Stimulated activated CD4-positive, alpha-beta T cell treated with anti-CD3 and anti-CD28 coated beads, Interleukin-15, amount 100 ng/mL, for 48 hours (primary cell): ENCODE measurements at places on chromosomes 16 and 17.

DNA sequence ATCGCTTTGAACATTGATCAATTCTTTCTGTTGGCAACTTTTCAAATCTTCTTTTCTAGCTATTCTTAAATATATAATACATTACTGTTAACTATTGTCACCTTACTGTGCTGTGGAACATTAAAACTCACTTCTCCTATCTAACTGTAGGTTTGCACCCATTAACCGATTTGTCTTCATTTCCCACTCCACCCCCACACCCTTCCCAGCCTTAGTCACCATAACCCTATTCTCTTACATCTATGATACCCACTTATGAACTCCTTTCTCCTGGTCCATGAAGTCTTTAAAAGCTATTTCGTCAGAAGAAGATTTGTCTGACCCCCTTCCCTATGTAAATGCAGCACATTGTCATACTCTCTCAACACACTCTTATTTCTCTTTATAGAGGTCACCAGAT, 993.4 kb upstream of the EEF2KMT start:
- no peak for DNase-seq

DNA sequence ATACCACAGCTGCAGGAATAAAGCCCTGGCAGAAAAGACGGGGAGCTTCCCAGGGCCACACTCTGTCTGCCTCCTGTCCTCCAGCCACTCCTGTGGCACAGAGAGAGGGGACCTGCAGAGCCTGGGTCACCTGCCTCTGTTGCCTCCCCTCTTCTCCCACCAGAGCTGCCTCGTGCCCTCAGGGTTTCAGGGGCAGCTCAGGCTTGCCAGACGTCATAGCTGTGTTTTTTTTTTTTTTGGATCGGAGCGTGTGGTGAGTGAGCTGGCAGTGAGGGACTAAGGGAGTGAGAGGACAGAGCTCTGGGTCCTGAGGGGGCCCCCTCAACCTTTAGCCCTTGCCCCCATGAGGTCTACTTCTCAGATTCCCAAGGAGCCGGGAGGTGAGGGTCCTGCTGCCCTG, 2.1 kb downstream of the PIK3R6 start:
- DNase-seq = no peak

DNA sequence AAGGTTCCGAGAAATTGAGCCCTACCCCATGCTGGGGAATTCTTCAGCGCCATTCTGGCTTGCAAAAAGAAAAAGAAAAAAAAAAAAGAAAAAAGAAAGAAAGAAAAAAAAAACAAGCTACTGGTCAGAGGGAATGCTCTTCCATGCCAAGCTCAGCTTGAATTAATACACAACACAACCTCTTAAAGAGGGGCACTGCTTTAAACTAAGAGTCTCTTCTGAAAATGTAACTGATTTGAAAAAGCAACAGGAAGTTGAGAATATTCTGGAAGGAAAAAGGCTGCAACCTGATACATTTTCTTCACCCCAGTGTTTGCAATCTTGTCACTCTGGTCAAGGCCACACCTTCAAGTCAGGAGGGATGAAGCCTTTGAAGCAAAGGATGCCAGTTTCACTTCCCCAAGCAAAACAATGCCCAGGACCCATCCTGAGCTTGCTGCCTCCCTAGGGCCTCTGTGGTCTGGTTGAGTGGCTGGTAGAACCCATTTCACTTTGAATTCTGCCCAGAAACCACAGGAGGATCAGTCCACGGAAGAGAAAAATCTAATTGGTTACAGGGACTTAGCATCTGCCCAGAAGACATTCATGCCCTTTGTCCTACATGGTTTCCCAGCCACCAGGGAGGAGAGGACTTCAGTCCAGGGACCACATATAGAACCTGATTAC, 389.7 kb downstream of the SOX9 start:
- DNase-seq = no peak

- DNase-seq = no peak
Measured at GRCh38 chr17:67489273-67489672, 112.2 kb downstream of the PITPNC1 start.

DNA sequence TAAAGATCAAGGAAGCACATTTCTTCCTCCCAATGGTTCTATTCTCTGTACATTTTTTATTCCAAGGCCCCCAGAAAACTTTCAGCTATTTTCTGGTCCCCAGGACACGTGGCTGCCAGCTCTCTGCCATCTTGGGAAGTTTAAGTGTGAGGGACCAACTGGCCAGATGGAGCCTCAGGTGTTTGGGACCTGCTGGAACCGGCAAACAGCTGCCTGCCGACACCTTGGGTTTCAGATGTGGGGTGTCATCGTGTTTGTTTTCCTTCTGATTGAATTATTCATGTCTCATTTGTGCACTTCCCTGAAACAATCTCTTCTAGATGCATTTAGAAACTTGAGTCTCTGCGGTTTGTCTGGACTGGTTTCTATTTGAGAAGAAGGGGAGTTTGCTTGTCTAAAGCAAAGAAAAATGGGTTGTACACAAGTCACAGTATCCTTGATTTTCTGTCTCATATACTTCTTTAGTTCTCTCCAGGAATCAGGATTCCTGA, 386.5 kb downstream of the SLC39A11 start:
- DNase-seq = no peak

DNA sequence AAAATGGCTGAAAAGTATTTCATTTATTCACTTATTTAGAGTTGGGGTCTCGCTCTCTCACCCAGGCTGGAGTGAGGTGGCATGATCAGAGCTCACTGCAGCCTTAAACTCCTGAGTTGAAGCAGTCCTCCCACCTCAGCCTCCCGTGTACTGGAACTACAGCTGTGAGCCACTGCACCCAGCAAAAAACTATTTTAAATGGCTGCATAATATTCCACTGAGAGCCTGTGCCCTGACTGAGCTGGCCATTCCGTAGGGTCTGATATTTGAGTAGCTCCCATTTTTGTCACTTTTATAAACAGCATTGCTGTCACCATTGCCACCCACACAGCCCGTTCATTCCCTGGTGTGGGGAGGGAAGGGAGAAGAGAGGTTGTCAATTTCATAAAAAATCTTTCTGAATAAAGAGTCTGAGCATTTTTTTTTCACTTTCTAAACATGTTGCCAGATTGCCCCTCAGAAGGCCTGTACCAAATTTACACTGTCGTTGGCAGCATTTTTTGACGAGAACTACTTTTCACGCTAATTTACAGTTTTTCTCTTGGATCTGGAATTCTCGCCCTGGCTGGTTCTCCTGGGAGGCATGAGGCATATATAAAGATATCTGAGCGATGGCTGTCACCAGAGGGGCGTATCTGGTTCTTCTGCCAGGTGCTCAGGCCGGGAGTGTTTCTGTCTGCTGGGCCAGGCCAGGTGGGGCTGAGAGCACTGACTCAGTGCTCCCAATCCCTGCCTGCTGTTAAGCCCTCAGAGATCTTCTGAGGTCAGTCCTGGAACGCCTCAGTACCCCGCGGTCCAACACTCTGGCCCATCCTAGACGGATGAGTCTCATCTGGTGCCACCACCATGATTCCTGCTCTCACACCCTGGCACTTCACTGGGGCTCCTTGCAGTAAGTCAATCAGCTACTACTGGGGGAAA, 7.2 kb upstream of the KIFC3 start:
- DNase-seq = no peak

DNA sequence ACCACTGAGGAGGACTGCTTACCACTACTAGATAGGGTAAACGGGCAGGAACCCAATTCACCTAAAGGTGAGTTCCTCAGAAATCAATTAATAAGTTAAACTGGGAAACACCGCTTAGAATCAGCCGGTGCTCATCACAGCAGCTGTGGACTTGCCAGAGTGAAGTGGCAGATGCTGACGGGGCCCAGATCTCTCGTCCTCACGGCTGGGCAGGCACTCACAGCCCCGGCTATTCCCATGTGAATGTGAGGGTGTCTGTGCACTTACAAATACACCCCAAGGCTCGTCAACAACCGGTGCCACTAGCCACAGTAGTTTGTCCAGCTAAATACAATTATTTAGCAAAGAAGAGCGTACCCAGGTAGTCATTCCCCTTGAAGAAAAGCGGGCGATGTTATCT, 29.7 kb downstream of the MBTPS1 start:
- no peak for DNase-seq

DNA sequence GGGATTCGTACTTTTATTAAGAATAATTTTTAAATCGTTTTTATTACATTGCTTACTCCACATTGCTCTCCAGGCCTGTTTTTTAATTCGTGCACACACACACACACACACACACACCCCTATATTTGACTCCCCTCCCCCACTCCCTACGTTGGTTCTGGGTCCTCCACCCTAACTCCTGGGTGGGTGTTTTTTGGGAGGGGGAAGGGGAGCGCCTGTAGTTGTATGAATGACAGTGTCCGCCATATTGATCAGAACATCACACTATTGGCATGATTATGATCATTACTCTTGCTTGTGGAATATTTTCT, 1.3 kb downstream of the GNAO1 start:
- DNase-seq = no peak

DNA sequence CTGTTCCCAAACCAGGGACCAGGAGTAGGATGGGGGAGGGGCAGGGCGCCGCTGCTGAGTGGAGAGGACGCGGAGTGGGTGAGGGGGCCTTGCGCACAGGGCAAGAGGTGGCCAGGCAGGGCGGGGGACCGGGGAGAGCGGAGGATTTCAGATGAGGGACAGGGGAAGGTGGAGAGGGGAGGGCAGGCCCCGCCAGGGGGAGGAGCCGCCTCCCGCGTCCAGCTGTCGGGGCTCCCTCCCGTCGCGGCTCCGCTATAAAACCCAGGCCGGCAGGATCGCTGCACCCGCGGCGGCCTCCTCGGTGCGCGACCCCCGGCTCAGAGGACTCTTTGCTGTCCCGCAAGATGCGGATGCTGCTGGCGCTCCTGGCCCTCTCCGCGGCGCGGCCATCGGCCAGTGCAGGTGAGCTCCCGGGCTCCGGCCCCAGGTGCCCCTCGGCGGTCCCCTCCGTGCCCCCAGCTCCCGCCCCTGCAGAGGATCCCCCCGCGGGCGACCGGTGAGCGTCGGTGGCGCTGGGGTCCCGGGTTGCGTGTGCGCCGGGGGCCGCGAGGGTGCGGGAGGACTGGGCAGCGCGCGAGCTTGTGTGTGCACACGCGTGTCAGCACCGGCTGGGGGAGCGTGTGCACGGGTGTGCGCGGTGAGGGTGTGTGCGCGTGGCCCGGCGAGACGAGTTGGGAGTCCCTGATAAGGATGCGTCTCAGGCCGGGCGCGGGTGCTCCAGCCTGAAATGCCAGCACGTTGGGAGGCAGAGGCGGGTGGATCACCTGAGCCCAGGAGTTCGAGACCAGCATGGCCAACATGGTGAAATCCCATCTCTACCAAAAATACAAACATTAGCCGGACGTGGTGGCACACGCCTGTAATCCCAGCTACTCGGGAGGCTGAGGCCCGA, at the start of gene CA4:
Gene CA4 (plus strand): TSS at position 283 of the 892 bp plus-strand sequence. CDS start 62 bp downstream, at position 345.
- DNase-seq = no peak

- no peak for DNase-seq
Measured at GRCh38 chr17:77297693-77298666, 157.2 kb downstream of the SEC14L1 start.

GRCh38 chr16:549544-550263, 10.5 kb upstream of the PRR35 start:
- no peak for DNase-seq

DNA sequence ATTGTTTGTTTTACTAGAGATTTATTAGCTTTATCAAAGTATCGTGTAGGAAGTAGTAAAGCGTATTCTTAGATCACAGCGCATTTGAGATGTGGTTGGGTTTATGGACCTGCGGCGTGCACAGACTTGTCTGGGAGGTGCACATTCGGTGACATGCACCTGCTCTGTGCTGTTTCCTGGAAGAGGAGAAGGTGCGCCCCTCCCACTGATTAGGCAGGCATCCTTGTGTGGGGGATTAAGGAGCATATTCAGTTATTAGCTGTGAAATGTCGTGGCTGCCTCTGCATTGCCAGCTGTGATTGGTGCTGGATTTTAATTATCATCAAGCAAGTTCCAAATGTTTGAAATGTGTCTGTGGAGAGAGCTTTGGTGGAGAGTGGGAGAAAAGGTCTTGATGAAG, 903.8 kb upstream of the RBFOX1 start:
- no peak for DNase-seq

- DNase-seq = no peak
Measured at GRCh38 chr17:37276475-37276874, 99.3 kb upstream of the C17orf78 start.

DNA sequence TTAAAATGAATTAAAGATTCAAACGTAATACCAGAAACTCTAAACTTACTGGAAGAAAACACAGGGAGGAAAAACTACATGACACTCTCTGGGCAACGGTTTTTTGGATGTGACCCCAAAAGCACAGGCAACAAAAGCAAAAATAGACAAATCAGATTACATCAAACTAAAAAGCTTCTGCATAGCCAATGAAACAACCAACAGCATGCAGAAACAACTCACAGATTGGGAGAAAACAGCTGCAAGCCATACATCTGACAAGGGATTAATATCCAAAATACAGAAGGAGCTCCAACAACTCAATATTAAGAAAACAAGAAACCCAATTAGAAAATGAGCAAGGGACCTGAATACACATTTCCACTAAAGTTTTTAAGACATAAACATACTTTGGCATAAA, 69.2 kb upstream of the ALOX12 start:
- no peak for DNase-seq

DNA sequence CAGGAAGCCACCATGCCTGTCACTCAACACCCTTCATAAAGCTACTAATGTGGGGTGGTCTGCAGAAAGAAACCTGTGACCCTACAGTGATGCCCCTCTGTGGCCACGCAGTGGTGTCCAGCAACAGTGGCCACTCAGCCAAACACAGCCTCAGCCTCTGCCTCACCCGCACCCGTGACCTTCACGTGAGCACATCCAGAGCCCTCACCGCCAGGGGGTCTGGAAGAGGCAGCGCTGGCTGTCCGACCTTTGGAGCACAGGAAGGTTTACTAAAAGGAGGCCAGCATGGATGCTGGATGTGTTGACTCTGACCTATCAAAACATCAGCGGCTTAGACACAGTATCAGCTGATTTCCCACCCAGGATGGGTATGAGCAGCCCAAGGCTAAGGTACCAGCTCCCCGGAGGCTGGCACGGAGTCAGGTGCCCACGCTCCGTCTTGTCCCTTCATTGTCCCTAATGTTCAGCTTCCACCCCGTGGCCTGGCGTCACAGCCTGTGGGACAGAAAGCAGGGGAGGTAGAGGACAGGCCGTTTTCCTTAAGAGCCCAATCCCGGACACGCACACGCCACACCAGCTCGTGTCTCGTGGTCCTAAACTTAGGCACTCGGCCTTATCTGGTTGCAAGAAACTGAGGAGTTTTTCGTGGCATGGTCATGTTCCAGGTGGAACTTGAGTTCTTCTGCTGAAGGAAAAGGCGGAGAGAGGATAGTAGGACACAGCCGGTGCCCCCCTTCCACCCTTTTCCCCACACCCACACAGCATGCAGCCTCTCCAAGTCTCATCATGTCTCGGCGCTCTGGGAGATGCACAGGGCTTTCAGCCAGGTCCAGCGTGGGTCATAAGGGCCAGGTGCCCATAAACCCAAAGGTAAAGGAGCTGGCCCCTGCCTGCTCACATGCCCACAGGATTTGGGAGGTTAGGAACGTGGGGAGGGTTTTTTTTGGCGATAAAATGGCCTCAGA, 49.7 kb upstream of the ENDOV start:
- DNase-seq = no peak

- DNase-seq = no peak
Measured at GRCh38 chr17:29129731-29130130, 50.5 kb downstream of the MYO18A start.

GRCh38 chr17:3471599-3471998, at the start of gene SPATA22:
TSS of gene SPATA22 (minus strand) at chr17:3471819. CDS start at chr17:3469325, 2,494 bp downstream.
- no peak for DNase-seq

- DNase-seq = no peak
Measured at GRCh38 chr17:323721-324571, 28.7 kb downstream of the RPH3AL start.
